ENCODE measurements at places on chromosomes 12 and 14.

- no peak for DNase-seq
Observed at GRCh38 chr12:92078167-92079053, 67.2 kb downstream of the BTG1 start.

- no peak for DNase-seq
Observed at GRCh38 chr14:70896981-70897380, 10.3 kb upstream of the PCNX1 start.

DNA sequence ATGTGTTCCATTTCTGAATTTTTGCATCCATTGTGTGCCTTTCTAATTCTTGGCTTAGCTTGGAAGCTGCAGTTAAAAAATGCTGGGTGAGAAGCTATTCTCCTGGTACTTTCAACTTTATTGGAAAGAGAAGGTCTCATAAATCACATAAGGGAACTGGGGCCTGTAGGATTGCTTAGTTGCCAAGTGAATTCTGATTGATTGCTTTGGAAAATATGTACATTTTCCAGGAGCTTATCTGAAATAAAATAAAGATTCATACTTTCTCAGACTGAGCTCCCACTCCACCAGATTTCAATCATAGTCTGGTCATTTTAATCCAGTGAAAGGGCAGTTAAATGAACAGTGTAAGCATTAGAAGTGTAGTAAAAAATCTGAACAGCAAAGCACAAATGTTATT lies 50.0 kb upstream of the PRICKLE1 start:
- DNase-seq: no peak

DNA sequence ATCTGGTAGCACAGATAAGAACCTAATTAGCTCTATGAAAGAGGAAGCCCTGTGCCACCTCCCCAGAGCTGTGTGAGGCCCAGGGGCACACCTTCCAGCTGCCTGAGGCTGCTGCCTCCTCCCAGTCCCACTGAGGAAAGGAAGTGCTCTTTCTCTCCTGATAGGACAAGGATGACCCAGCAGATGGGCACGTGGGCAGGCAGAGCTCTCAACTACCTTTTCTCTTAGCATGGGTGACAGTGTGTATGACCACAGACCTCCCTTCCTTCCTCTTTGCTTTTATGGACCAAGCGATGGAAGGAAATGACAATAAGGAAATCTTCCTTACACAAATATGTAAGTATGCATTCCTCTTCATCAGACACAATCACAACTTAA lies 127.6 kb upstream of the AMIGO2 start:
- DNase-seq: no peak

- no peak for DNase-seq
Observed at GRCh38 chr12:4331842-4332241, 10.8 kb downstream of the TIGAR start.

- DNase-seq: no peak
Observed at GRCh38 chr12:129964826-129965457, 61.1 kb upstream of the TMEM132D start.

DNA sequence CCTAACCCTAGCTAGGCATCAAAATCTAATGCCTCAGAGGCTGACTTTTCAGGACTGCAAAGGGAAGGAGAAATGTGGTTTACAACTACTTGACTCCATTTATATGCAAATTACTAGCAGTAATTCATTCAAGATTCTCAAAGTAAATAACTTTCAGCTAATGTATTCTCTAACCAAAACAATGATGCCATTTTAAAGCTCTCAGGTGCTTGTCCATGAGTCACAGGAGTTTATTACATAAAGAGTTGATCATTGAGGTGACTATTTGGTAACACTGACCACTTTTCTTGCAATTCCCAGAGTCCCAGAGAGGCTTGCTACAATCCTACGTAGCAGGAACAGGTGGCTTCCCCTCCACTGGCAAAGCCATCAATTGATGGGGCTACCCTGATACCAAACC lies 109.0 kb upstream of the SLC35F4 start:
- DNase-seq: no peak

GRCh38 chr14:105500726-105501101 lies 9.7 kb downstream of the TEDC1 start:
- no peak for DNase-seq

DNA sequence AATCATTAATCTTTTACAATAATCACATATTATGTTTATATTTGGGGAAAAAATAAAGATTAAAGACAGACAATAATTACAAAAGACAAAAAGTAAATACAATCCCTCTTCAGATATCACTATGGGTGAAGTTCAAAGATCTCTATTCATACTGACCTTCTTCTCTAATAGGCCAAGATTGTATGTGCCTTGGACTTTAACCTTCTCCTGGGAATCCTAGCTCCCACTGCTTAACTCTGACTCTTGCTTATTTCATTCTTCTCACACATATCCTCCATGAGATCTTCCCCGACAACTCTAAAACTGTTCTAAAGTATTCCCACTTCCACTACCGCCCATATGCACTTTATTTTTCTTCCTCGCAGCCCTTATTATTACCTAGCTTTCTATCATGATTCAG lies 83.8 kb downstream of the EEA1 start:
- DNase-seq: no peak

DNA sequence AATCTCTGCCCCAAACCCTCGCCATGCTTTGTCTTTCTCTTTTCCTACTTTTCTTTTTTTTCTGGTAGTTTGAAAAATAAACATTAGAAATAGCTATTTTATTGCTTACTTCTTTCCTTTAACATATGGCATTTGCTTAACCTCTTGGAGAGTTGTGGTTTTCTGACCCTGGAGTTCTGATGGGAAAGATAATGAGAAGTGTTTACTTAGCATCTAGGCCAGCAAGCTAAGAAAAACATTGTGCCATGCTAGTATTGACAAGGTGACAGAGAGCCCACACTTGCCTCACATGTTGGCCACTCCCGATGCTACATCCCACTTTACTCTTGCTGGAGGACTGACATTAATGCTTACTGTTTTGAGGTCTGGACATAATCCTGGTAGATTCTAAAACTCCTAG lies 886.2 kb downstream of the DIO2 start:
- DNase-seq: no peak

- DNase-seq: no peak
Observed at GRCh38 chr12:13222076-13222475, 25.6 kb downstream of the EMP1 start.

DNA sequence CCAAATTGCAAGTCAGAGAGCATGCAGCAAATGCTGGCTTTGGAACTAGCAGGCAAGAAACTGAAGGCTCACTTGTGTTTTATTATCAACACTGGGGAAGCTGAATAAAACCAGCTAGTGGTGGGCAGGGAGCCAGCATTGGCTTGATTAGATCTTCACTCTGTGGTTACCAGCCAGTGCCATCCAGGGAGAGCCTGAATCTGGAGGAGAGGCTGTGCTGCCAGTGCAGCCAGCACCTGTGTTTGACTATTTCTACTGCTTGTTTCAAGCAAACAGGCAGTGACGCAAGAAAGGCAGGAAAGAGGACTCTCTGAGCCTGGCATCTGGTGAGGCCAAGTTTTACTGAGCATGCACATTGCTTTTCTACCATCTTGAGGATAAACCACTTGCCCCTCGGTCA lies 247.0 kb downstream of the PHLDA1 start:
- DNase-seq: no peak

- no peak for DNase-seq
Observed at GRCh38 chr14:81147140-81147897, 73.4 kb downstream of the GTF2A1 start.

DNA sequence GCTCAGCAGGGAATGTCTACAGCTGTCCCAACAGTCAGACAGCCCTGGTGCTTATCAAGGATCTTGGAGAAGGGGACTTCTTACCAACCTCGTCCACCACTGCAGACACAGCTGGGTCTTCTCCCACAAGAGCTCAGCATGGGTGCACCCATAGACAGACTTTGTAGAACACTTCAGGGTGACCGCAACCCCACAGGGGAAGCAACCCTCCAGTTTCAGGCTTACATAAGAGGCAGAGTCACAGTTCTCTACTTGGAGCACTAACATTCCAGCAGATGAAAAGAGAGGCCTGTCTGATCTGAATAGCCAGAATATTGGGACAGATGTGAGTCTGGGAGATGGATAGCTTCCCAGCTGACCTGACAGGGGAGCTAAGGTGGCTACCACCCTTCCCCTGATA lies 3.5 kb upstream of the CLEC1A start:
- no peak for DNase-seq

DNA sequence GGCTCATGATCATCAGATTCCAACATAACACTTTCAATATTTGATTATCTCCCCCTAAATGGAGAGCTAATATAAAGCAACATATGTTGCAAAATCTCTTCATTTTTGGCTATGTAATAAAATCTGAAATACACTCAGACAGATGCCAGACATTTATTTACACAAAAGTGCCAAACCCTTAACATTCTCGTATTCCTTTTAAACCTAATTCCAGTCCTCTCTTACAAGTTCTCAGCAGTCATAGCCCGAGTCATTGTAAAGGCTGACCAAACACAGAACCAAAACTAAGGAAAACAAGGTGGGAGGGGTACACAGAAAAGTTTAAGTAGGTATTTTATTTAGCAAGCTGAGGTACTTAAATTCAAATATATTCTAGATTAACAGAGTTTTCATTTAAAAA lies 81.4 kb downstream of the LRP6 start:
- DNase-seq: no peak
